ENCODE measurements at places on chromosomes 13 and 19.

- no peak for DNase-seq
Measured at GRCh38 chr19:42392165-42392564, 2.1 kb upstream of the CNFN start.

- no peak for DNase-seq
Measured at GRCh38 chr19:34179066-34179465, 6.8 kb downstream of the LSM14A start.

GRCh38 chr19:54461613-54462012 lies 2.0 kb downstream of the LENG9 start:
- no peak for DNase-seq

DNA sequence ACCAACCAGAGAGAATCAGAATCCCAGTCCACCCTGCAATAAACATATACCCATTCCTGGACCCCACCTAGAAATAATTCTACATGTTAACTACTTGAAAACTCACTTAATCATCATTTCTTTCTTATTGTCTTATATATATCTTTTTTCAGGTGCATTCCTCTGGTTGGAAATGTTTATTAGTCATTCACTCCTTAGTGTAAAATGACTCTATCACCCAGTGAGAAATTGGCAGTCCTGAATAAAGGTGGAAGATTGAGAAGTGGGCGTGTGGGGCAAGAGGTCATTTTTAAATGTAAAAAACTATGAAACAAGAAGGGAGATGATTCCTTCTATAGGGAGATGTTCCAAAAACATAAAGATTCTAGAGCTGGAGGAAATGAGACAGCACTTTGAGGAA lies 101.2 kb upstream of the MBNL2 start:
- DNase-seq = no peak
